Activated CD8-positive, alpha-beta T cell treated with anti-CD3 and anti-CD28 coated beads for 36 hours (primary cell): ENCODE measurements at places on chromosomes 1 and 21.
A peak's percentile ranks its signal among the peaks of the same experiment; 100 is the strongest.

GRCh38 chr1:97157991-97158390 is 436.4 kb downstream of the PTBP2 start:
- no peak for DNase-seq

DNA sequence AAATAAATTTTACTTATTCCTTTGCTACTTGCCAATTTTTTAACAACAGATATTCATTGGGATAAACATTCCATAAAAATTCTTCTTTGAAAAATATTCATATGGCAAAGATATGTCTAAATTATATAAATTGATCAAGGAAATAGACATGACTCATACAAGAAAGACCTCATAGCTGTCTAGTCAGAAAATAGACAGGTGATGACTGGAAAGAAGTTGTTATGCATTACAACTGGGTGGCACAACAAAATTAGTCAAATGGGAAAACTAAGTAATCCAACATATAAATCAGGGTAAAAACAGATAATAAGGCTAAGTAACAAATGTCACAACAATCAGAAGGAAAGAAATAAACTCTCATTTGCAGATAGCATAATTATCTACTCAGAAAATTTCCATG is 92.0 kb downstream of the USH2A start:
- DNase-seq, result no peak

DNA sequence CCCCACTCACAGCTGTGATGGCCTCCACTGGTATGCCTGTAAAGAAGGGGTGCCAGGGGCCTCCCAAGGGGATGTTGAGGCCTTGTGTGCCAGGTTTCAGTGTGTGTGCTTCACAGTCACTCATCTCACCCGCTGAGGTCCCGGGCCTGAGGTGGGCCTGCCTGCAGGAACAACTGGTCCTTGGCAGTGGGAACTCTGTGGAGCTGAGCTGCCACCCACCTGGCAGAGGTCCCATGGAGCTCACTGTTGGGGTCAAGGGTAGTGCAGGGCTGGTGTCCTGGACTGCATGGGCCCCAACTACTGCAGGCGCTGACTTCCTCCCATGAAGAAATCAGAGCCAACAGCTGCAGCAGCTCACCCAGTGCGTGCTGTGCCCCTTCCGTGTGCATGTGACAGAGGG is 17.3 kb upstream of the ZNF678 start:
- DNase-seq, result no peak

GRCh38 chr1:15730423-15730822 is 5.6 kb upstream of the SLC25A34 start:
- no peak for DNase-seq

GRCh38 chr1:22908880-22909426 is 63.7 kb downstream of the LACTBL1 start:
- DNase-seq, result no peak

- DNase-seq, result no peak
These were observed 6.3 kb upstream of the TNNT2 start for GRCh38 chr1:201383647-201384405.

DNA sequence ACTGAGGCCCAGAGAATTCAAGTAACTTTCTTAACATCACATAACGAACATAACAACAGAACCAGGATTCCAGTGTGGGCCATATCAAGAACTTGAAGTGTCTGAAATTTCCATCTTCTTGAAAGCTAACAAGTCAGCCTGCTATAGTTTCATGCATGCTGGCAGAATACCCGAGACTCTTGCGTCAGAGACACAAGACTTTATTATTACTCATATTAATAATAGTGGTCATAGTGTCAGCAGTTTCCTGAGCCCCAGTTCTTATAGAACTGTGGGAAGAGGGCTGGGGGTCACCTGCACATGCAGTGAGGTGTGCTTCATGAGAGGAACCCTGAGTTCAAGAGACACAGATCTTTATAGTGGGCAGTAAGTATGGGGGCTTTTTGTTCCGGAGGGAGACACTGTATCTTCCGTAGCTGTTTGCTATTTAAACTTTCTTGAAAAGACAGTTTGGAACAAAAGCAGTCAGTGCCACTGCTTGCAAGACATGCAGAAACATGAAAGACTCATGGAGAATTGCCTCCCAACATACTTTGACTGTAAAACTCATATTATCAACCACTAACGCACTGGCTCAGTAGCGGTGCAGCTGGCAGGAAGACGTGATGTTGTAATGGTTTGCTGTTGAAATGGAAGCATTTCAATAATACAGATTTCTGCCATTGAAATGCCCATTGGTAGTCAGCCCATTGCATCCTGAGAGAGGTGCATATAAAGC is 339.2 kb downstream of the ADGRL2 start:
- no peak for DNase-seq

- DNase-seq, result no peak
These were observed 20.8 kb downstream of the PPFIA4 start for GRCh38 chr1:203046984-203047630.

DNA sequence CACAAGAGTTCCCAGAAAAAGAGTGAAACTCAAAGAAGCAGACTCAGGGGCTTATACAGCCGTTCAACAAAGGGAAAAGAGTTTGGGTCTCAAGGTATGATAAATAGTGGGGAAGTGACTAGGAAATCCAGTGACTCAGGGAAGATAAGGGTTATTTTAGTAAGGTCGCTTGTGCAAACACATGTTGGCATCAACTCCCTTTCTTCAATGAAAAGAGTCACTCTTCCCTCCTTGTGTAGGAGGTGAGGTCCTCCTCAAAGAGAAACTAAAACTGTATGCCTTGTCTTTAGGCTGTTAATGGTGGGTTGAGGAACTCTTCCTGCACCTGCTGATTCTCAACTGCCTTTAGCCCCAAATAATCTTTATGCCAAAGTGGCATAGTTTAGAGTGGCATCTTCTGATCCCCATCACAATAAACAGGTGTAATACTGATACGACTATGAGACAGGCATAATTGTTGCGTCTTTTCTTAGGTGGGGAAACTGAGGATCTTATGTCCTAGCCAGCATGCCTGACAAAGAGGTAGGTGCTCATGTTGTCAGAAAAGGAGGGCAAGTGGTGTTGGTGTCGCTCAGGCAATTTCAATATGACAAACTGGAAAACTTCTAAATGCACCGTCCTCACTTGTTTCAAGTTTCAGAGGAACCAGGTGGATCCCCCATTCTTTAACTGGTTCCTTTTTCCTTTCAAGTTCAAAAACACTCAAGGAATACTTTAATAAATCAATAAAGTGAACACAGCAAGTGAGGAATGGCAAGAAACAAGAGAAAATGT is 294.1 kb upstream of the RUNX1 start:
- DNase-seq, result no peak

GRCh38 chr1:109592916-109593315 is 26.5 kb downstream of the GNAT2 start:
- DNase-seq, result no peak

- DNase-seq, result no peak
These were observed 59.8 kb downstream of the IL12RB2 start for GRCh38 chr1:67367370-67368045.

DNA sequence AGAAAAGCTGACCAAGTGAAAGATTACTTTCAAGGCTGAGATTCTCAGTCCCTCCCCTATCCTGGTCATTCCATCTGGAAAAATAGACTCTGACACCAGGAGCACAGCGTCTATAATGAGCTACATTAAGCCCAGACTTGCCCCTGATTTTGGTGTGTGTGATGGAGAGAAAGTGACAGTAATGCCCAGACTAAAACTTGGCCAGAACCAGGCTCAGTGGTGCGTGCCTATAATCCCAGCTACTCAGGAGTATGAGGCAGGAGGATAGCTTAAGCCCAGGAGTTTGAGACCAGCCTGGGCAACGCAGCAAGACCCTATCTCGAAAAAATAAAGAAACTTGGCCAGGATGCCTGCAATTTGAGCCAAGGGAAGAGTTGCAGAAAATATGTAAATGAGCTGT is 15.9 kb downstream of the PLEKHA6 start:
- no peak for DNase-seq

GRCh38 chr1:20775700-20776099 is 11.4 kb downstream of the HP1BP3 start:
- DNase-seq, result no peak

GRCh38 chr21:17472592-17473271 is 40.1 kb upstream of the CXADR start:
- DNase-seq, result no peak

GRCh38 chr1:62613325-62613727 is 16.0 kb downstream of the ANGPTL3 start:
- DNase-seq, result no peak

- DNase-seq, result no peak
These were observed 90.7 kb downstream of the MAB21L3 start for GRCh38 chr1:116201911-116202310.

DNA sequence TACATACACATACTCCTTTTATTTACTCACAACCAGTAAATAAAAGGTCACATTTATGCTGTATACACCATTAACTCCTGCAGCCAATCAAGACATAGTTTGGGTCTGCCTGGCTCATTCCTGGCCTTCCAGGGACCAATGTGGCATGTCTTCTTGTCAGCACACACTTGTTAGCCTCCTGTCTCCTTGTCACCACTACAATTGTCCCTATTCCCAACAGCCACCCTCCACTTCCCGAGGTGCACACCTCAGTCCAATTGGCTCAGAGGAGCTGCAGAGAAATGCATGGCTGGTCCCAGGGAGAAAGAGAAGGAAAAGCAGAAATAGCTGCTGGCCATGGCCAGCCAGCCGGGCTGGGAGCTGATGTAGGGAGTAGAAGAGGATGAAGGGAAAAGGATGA is 116.9 kb downstream of the PLXNA2 start:
- no peak for DNase-seq

DNA sequence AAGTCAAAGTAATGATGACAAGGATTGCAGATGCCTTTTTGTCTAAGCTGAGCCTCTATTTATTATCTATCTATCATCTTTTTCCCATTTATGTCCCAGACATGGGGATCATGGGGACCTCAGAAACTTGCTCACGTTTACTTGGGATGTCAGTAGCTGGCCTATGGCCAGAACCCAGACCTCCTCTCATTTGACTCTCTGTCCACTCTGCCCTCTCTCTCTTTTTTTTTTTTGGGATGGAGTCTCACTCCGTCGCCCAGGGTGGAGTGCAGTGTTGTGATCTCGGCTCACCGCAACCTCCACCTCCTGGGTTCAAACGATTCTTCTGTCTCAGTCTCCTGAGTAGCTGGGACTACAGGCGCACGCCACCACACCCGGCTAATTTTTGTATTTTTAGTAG is 3.7 kb upstream of the ID3 start:
- DNase-seq, result no peak

DNA sequence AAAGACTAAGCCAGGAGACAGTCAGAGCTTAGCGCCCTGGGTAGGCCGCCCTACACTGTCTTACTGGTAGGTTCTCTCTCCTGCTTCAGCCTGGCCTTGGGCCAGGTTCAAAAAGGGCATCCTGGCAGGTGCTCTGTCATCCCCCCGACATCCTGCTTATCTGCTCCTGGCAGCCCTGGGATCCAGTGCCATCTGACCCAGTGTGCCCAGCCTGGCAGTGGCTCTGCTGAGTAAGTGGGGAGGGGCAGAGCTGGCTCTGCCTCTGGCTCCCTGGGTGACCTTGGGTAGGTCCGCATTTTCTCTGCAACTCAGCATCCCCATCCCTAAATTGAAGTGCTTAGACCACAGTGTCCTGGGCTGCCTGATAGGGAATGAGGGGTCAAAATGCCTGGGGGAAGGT is 549.9 kb downstream of the PTPRU start:
- DNase-seq, result no peak

- no peak for DNase-seq
These were observed 12.8 kb upstream of the CASQ2 start for GRCh38 chr1:115781343-115781742.

- DNase-seq, result peak; percentile 53
These were observed 20.6 kb downstream of the INPP5B start for GRCh38 chr1:37926038-37926924.

DNA sequence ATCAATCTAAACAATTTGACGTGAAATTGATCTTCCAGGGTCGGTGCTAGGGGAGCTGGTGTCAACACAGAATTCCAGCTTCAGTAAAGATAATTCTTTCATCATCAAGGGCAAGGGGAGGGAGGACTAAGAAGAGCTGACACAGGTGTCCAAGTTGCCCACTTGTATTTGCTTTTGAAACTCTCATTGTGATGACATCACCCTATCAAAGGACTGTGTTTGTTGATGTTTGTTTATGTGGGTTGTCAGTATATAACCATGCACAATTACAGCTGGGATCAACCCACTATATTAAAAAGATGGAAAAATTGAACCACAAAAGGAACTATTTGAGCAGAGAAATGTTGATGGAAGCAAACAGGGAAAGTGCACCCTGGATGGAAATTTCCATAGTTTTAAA is 48.8 kb downstream of the ZC3H11B start:
- DNase-seq, result no peak

DNA sequence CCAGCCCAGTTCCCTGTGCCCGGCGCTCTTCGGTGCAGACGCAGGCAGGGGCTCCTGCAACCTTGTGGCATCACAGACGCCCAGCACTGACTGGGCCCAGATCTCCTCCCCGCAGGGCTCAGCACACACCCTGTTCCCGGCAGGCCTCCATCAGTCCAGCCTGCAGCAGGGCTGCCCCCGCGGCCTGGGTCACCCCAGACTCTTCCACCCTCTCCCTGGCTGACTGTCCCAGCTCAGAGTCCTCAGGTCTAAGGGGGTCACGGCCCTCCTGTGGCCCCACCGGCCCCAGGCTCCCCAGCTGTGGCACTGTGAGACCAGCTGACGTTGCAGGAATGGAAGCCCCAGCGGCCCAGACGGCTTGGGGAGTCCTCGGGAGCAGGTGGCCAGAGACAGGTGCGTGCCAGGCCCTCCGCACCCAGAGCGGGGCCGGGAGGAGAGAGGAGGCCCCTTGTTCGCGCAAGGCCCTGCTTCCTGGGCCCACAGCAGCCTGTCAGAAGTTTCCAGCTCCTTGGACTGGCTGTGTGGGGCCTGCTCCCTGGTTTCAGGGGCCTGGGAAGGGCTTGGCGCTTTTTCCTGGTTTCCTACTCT is 4.2 kb downstream of the B3GALT6 start:
- no peak for DNase-seq

DNA sequence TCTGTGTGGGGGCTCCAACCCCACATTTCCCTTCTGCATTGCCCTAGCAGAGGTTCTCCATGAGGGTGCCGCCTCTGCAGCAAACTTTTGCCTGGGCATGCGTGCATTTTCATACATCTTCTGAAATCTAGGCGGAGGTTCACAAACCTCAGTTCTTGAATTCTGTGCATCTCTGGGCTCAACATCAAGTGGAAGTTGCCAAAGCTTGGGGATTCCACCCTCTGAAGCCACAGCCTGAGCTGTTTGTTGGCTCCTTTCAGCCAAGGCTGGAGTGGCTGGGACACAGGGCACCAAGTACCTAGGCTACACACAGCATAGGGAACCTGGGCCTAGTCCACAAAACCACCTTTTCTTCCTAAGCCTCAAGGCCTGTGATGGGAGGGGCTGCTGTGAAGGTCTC is 235.3 kb downstream of the PDE4B start:
- DNase-seq, result no peak

DNA sequence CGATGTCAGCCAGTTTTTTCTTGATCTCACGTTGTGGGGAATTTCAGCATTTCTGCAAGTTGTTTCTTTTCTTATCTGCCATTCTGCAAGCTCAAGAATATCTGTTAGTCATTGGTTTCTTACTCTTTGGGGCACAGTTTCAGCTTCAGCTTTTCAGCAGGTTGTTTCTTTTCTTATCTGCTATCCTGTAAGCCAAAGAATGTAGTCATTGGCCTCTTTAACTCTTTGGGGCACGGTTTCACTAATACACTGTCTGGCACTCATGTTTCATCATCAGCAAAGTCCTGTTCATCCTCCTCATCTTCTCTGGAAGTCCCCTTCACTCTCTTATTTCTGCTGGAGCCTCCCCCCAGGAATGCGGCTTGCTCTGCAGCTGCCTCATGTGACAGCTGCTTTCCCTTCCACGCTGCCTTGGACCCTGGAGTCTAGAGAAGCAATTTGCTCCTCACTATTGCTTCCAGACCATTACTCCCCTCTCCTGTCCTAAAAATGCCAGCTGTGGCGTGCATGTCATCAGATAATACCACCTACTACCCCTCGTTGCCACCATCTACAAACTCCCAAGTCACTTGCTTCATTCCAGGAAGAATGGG is 67.0 kb upstream of the CACNA1E start:
- no peak for DNase-seq
